ENCODE measurements at places on chromosomes 11 and 22.

GRCh38 chr11:61947486-61948210, 2.5 kb upstream of the BEST1 start:
- peak; percentile 78 for DNase-seq

- no peak for DNase-seq
Observed at GRCh38 chr11:92702037-92702804, 267.2 kb upstream of the MTNR1B start.

DNA sequence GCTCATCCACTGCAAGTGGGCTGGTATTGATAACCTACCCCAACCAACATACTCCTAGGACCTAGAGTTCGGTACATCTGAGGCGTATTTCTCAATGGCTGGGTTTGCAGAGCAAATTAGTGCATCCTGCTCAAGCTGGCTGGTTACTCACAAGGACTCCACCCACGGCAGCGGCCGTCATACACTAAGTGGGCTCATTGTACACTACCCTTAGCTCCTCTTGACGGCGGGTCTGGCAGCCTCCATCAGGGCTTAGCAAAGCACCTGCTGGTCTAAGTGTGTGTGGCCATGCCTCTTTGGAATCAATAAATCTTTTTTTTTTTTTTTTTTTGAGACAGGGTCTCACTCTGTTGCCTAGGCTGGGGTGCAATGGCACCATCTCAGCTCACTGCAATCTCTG, 20.2 kb upstream of the KCNJ11 start:
- DNase-seq = no peak

GRCh38 chr22:36010882-36011281, 17.7 kb downstream of the RBFOX2 start:
- DNase-seq = no peak

- DNase-seq = no peak
Observed at GRCh38 chr11:69588270-69588669, 52.7 kb upstream of the CCND1 start.

GRCh38 chr11:106961518-106961917, 56.8 kb downstream of the GUCY1A2 start:
- no peak for DNase-seq

DNA sequence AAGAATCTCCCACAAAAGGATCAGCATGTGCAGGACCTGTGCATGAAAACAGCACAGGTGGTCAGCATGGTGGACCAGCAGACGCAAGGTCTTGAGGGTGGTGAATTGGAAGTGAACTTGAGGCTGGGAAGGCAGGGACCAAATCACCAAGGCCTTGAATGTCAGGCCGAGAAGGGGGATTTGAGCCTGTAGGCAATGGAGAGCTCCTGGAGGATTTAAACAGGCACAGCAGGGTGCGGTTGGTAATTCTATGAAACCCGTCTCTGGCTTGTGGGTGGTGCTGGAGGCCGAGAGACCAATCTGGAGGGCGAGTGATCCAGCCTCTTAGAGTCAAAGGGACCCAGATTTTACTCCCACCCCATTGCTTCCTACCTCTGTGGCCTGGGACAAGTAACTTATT, 2.4 kb downstream of the TSKU start:
- DNase-seq = no peak
